ENCODE measurements at places on chromosomes 2 and 18.

GRCh38 chr2:194103941-194104659 is 1552.9 kb upstream of the SLC39A10 start:
- DNase-seq, result no peak

DNA sequence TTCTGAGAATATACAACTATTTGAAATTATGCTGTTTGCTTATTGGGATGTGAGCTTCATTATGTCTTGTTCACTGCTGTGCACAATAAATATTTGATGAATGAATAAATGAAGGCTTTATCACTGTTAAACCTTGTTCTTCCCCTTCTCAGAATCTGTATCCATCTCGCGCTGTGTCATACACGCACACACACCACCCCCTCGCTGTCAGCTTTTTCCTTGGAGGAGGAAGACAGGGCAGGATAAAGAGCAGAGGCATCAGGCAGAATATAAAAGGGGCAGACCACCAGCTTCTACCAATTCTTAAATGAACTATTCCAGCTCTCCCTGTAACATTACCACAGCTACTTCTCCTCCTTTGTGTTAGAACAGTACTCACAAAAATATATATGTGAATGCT is 75.0 kb downstream of the CD226 start:
- DNase-seq, result no peak

- DNase-seq, result no peak
Measured at GRCh38 chr2:205965707-205966106, 120.3 kb downstream of the INO80D start.

GRCh38 chr2:129604560-129604959 is 374.9 kb upstream of the RAB6C start:
- no peak for DNase-seq

DNA sequence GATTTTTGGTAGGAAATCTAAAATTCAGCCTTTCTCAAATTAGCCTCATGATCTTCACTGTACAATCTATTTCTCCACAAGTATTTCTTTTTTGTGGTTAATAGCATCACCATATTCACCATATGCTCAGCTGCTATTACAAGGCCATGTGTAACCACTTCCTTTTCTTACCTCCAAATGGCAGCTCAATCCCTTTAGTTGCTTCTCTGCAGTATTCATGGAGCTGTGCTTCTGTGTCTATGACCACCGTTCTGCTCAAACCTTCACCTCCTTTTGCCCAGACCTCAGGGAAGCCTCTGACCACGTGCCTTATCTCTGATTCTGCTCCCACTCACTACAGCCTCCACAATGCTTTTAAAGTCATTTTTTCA is 126.7 kb upstream of the TMEM200C start:
- DNase-seq, result no peak

DNA sequence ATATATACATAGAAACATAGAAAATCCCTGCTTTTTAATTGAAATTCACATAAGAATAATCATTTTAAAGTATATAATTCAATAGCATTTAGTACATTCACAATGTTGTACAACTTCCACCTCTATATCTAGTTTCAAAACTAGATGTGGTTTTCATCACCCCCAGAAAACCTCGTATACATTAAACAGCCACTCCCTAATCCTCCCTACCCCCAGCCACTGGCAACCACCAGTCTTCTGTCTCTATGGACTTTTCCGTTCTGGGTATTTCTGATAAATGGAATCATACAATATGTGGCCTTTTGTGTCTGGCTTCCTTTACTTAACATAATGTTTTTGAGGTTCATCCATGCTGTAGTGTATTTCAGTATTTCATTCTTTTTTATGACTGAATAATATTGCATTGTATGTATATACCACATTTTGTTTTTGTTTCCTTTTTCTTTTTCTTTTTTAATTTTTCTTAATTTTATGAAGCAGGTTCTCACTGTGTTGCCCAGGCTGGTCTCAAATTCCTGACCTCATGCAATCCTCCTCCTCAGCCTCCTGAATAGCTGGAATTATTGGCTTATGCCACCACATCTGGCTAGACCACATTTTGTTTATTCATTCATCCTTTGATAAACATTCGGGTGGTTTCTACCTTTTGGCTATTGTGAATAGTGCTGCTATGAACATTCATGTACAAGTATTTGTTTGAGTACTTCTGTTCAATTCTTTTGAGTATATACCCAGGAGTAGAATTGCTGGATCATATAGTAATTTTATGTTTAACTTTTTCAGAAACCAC is 50.6 kb upstream of the RNF152 start:
- DNase-seq, result no peak

DNA sequence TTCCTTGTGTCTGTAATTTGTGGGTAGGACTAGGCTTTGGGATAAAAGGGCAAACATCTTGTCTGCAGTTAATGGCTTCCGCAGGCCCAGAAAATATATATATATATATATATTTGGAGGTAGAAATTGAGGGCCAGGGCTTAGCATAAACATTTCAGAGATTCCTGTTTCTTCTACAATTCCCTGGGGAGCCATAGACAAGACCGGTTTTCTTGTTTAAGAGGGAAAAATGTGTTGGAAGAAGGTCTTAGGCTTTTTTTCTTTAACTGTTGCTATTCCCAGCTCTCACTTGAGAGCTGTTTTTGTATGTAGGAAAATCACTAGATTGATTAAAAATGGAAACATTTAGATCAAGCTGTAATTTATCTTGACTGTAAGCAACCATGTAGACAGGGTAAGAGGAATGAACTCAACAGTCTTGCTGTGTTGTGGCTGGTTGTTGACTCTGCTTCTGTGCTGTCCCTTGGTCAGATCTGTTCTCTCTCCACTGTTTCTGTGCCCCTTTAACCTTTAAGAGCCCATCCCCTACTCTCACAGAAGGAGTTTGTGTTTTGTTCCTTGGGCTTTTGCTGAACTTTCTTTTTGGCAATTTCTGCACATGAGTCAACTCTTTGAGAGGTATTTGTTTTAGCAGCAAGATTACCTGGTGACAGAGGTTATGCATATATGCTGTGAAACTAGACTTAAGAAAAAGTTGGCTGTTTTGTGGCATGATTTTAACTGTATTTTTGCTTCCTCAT is 58.3 kb downstream of the EFEMP1 start:
- DNase-seq, result no peak

GRCh38 chr2:224772494-224772893 is 56.3 kb upstream of the CCDC195 start:
- no peak for DNase-seq

- no peak for DNase-seq
Measured at GRCh38 chr2:38415728-38416291, 38.7 kb upstream of the ATL2 start.

- DNase-seq, result no peak
Measured at GRCh38 chr18:8776013-8776943, 70.9 kb downstream of the MTCL1 start.

DNA sequence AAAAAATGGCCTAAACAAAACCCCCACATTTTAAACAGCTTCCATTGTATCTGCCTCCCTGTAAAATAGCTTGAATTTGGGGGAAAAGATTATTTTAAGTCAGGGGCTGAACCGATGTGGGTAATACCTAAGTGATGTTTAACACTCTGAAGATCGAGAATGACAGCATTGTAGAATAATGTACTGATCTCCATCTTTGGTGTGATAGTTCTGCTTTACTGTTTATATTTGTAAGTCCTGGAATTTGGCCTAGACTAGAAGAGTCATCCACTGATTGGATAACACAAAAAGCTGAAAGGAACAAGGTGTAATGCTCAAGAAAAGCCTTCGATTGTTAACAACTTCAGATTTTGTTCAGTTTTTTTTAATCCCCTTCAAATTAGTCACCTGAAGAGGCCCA is 53.8 kb upstream of the CCDC68 start:
- DNase-seq, result no peak

DNA sequence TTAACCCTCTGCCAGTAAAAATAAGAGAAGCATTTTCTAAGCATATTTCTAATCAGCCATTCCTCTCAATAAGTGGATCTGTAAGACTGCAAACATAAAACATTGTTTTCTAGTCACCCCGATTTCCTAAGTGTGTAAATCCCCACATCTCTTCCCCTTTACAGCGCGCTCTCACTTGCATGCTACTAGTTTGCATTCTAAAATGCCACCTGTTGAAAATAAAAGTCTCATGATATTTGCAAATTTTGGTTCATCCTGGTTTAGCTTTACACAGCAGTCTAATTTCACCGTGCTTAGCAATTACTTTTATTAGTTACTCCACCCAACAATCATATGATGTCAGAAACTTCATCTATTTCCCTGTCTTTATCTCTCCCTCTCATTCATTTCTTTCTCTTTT is 1230.7 kb upstream of the ZEB2 start:
- no peak for DNase-seq

DNA sequence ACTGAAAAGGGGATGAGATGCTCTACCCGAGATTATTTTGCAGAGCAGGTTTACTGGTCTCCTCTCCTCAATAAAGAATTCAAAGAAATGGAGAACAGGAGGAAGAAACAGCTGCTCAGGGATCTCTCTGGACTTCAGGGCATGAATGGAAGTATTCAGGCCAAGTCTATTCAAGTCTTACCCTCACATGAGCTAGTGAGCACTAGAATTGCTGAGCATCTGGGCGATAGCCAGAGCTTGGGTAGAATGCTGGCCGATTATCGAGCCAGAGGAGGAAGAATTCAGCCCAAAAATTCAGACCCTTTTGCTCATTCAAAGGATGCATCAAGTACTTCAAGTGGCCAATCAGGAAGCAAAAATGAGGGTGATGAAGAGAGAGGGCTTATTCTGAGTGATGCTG is 60.0 kb downstream of the PIKFYVE start:
- DNase-seq, result no peak

GRCh38 chr18:24613896-24614640 is 153.6 kb downstream of the HRH4 start:
- DNase-seq, result no peak

DNA sequence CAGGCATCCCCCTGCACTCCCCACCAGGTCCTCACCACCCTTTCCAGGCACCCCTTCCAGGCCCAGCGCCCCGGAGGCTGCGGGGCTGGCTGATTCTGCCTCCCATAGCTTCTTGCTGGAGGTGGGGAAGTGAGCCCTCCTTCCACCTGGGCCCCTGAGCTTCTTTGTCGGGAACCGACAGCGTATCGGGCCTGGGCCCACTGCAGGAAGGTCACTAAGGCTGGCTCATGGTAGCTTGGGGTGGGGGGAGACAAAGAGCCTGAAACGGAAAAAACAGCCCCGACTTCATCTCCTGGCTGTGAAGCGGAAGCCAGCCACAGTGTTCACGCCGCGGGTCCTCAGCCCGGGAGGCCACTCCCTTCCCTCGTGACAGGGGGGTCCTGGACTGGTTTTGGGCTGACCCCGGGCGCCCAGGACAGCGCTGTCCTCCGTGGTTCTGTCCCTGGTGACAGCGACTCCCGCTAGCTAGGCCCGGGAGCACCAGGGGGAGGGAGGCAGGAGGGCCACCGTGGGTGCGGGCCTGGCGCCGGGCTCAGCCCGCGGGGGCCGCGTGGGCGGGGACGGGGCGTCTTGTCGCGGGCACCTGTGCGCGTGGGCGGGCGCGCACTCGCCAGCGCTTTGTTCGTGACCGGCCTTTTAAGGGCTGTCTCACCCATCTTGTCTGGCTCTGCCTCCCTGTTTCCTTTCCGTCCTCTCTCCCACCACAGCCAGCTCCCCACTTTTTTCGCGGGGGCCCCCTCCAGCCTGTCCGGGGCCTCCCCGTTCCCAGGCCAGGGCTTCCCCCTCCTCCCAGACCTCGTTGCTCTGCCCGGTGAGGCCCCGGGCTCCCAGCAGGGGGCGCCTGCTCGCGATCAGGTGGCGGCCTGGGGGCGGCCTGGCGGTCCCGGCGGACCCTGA is 64.9 kb downstream of the DNMT3A start:
- DNase-seq, result peak; percentile 34

DNA sequence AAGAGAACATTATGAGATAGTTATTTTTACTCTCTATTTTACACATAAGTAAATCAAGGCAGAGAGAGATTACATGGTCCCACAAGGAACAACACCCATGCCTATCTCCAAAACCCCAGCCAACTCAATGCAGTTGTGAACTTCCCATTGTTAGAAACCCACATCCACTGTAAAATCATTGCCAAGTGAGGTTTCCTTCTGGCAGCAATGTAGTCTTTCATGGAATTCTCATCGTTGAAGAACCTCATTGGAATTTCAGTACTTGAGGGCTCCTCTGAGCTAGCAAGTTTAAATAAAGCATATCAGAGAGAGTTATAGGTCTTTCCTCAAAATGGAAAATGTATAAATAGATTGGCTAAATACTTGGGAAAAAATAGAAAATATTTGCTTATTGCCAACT is 105.2 kb downstream of the RAD51AP2 start:
- DNase-seq, result no peak

GRCh38 chr2:107108556-107108955 is 222.6 kb upstream of the ST6GAL2 start:
- no peak for DNase-seq

DNA sequence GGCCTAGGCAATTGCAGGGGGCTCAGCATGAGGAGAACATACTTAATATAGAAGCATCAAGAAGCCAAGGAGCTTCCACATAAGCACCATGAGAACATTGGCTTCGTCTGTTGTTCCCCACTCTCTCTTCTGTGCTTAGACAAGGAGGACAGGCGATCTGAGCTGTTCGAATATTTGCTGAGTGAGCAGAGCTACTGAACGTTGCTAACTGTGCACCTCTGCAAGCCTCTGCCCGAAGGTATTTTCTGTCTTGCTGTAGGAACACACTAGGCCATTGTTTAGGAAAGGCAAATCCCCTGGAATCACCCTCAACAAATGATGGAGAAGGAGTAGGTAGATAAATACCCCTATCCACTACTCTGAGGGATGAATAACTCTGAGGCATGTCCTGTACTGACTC is 813.8 kb downstream of the DCC start:
- DNase-seq, result no peak

GRCh38 chr2:168182550-168183249 is 64.7 kb downstream of the STK39 start:
- DNase-seq, result no peak

DNA sequence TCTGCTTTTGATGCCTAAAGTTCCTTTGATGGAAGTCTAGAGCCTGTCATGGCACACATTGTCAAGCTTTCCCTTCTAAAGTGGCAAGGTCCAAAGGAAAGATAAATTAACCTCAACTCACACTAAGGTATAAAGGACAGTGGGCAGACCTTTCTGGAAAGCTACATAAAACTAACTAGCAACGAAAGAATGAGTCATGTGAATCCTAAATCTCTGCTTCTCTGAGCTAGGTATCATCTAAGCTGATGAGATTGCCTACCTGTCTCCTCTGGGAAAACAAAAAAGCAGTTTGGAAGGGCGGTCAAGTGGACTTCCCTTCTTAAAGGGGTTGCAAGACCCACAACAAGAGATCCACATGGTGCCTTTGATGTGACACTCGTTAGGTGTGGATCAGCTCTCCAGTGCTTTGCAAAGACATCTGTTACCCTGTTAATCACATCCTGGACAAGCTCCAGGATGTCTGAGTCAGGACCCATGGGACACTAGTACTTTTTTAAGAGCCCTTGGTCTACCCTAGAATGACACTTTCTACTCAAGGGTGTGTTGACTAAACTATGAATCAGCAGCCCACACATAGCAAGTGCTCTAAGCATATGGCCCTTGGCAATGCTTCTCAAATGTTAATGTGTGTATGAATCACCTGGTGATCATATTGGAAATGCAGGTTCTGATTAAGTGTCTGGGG is 173.5 kb downstream of the ALK start:
- no peak for DNase-seq

GRCh38 chr2:118098307-118099030 is 10.2 kb downstream of the INSIG2 start:
- no peak for DNase-seq
